CD8-positive, alpha-beta memory T cell (primary cell): ENCODE measurements at places on chromosomes 13 and 19. TPM values are rescaled to one million over a fixed set of nuclear protein-coding genes. Genes with fewer than 3 reads are reported as not detected.

The SIGLEC11 gene
- polyA plus RNA-seq = not detected

The WDR87 gene
- not detected for polyA plus RNA-seq

The RNF17 gene
- not detected for polyA plus RNA-seq

The KLK13 gene
- not detected for polyA plus RNA-seq

The SMIM44 gene
- polyA plus RNA-seq = not detected

The ZNF709 gene
- 1.1 TPM for polyA plus RNA-seq

The ASPDH gene
- not detected for polyA plus RNA-seq

DNA sequence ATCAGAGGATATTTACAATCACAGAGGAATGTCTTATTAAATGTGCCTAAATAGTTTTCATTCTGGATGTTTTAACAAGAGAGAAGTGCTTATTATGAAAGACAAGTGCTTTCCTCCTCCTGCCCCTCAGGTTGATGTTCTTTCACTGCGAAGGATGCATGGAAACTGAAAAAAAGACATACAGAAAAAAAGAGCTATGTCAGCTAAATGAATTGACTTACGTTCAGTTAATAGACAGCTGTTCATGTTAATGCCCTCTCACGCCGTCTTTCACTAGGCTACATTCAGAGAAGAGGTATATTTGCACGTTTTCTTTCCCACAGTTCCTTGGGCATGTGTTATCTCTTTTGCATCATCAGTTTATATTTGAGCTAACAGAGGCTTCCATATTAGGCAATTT, 821.8 kb upstream of the PCDH9 start:
- no peak for DNase-seq

DNA sequence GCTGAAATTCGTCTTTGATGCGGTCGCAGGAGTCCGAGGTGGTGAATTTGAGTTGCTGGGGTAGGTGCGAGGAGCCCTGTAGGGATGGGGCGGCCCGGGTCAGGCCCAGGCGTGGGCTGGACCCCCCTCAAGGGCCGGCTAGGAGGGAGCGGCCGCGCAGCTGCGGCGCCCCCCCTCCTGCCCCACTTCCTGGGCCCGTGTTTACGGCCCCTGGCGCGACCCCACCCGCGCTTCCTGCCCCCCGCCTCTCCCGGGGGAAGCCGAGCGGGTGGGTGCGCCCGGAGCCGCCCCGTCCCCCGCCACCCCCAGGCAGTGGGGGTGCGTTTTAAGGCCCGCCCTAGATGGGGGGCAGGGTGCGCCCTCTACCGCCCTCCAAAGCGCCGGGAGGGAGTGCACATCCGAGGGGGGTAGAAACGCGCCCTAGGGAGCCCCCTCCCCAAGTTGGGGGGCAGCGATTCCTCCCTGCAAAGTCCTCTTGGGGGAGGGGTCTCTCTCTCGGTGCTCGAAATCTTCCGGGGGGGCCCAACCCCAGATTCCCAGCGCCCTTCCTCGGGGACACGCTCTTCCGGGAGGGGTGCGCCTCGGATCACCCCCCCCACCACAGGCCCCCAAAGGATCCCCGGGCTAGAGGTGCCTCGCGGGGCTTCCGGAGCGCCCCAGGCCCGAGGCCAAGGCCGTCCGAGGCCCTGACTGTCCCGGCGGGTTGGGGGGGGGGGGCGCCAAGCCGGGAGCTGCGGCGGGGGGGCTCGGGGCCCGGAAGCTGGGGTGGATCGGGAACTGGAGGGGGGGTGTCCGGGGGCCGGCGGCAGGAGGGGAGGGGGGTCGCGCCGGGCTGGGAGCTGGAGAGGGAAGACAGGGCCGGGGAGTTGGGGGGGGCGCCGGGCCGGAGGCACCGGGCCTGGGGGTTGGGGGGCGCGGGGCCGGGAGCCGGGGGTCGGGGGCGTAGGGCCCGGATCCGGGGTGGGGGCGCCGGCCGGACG, 823 bp downstream of the TLE5 start:
- DNase-seq = peak; percentile 64

DNA sequence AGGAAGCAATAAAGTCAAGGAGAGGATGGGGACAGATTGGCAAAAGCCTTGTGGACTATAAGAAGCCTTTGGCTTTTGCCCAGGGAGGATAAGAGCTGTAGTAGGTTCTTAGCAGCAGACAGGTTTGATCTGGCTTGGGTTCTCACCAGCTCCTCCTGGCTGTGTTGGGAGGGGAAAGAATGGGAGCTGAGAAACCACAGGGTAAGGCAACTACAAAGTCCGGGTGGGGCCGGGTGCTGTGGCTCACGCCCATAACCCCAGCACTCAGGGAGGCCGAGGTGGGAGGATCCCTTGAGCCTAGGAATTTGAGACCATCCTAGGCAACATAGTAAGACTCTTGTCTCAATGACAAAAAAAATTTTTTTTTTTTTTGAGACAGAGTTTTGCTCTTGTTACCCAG, 20.6 kb downstream of the NECTIN2 start:
- DNase-seq = no peak

- DNase-seq = no peak
These were observed 9.6 kb upstream of the CEACAM6 start for GRCh38 chr19:41745756-41746155.

- DNase-seq = no peak
These were observed 65.7 kb downstream of the SPACA7 start for GRCh38 chr13:112441779-112442310.

DNA sequence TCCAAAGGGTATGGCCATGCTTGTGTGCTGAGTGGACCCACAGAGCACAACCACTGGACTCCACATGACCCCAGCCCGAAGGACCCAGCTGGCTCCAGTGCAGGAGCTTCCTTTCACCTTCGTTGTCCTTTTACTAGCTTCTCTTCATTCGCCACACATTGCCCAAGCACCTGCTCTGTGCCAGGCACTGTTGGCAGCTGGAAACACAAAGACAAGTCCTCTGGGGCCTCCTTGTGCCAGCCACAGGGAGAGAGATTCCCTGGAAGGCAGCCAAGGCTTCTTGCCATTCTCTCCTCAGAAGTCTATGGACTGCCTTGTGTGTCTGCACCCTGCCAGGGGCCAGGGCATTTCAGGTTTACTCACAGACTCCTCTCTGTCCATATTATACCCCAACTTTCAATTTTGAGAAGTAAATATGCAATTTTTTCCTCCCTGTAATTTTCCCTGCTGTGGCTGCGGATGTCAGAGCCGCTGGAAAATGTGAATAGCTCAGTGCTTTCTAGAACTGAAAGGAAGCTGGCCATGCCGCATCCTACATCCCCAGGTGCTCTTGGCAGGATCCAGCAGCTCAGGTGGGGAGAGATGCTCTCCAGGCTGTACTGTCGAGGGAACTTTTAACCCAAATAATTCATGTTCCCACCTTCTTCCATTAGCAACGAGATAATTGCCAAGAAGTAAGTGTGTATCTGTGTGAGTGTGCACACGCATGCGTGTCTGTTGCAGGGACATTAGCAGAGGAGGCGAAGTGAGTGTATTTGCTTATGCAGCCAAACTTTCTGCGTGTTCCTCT, 57.2 kb downstream of the CHST8 start:
- DNase-seq = no peak

- DNase-seq = no peak
These were observed 36.3 kb downstream of the EFNB2 start for GRCh38 chr13:106499113-106499512.

- no peak for DNase-seq
These were observed at the start of gene ITGBL1 for GRCh38 chr13:101452519-101453485. Gene ITGBL1, plus strand, starts transcription at chr13:101452675. Its CDS starts 159 bp downstream, at chr13:101452834.

DNA sequence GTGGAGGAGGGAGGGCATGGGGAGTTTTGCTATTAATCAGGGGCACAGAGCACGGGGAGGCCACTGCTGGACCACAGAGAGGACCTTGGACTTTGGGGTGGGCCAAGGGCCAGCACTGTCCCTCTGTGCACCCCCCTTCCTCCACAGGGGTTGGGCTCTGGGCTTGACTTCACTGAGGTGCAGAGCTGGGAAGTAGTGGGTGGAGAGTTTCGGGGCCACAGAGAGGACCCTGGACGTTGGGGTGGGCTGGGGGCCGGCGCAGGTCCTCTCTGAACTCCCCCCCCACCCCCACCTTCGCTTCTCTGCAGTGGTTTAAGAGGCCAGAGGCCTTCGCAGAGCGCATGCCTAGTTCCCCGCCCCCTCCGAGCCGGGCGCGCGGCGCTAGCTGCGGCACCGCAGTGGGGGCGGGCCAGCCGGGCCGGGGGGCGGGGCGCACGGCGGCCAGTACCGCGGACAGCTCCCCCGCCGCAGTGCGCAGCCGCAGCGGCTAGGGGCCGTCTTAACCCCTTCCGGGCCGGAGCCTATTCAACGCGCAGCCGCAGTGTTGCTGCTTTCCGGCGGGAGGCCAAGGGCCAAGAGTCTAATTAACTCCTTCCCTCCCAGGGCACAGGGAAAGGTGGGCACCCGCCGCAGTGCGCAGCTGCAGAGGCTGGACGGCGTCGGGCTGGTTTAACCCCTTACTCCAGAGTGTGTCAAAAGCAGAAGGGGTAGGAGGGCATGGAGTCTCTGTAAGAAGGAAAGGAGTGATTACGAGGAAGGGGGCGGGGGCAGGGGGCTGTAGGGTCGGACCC, 3.7 kb downstream of the KCNC3 start:
- DNase-seq = peak; percentile 53

GRCh38 chr19:33304371-33304759, 2.0 kb upstream of the CEBPA start:
- DNase-seq = no peak

DNA sequence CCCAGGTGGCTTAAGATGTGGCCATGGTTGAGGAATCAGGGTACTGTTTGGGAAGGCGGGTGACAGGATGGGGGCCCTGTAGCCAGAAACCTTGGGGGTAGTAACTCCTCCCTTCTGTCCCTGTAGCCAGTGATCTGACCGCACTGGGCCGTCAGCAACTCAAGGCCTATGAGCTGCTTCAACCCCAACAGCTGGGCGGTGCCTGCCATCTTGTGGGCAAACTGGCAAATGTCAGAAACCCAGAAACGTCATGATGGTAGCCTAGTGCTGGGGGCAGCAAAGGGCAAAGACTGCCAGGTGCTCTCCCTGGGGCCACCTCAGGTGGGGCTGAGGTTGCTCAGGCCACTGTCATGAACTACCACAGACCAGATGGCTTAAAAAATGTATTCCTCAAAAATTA, 3.5 kb downstream of the COPE start:
- DNase-seq = no peak

DNA sequence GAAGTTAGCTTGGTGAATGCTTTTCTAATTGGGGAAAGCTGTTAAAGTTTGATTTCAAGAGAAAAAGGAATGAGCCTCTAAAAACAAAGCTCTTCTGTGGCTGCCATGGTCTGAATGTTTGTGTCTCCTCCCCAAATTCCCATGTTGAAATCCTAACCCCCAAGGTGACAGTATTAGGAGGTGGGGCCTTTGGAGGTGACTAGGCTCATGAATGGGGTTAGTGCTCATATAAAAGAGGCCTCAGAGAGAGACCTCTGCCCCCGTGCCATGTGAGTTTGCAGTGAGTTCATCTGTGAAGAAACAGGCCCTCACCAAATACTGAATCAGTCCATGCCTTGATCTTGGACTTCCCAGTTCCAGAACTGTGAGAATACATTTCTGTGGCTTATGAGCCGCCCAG, 56.5 kb downstream of the ARHGEF7 start:
- DNase-seq = no peak

DNA sequence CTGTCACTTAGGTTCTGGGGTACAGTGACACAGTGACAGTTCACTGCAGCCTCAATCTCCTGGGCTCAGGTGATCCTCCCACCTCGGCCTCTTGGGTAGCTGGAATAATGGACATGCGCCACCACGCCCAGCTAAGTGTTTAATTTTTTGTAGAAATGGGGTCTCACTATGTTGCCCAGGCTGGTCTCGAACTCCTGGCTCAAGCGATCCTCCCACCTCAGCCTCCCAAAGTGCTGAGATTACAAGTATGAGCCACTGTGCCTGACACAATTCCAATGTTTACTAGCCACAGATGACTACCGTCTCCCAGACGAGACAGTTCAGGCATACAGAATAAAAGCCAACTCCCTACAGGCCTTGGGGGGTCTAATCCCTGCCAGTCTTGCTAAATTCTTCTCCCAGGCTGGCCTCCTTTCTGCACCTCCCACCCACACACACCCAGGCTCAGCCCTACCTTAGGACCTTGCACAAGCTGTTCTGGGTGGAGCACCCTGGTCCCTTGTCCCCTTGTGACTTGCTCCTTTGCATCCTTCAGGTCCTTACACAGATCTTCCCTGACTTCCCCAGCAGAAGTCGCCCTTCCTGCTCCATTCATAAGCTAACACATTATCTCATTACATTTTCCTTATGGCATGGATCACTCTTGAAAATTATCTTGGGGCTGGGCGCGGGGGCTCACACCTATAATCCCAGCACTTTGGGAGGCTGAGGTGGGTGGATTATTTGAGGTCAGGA, 106.4 kb downstream of the INSR start:
- no peak for DNase-seq

GRCh38 chr19:31372246-31372781, 23.1 kb upstream of the TSHZ3 start:
- no peak for DNase-seq

- peak; percentile 89 for DNase-seq
These were observed 6.4 kb downstream of the ANGPTL6 start for GRCh38 chr19:10095948-10096614.

GRCh38 chr19:39497701-39497995, 1.1 kb upstream of the DLL3 start:
- no peak for DNase-seq

- DNase-seq = no peak
These were observed 52.0 kb downstream of the EPS15L1 start for GRCh38 chr19:16419669-16420335.
